A549 (cell line): ENCODE measurements at places on chromosomes 5 and 9.
A peak's percentile ranks its signal among the peaks of the same experiment; 100 is the strongest.

DNA sequence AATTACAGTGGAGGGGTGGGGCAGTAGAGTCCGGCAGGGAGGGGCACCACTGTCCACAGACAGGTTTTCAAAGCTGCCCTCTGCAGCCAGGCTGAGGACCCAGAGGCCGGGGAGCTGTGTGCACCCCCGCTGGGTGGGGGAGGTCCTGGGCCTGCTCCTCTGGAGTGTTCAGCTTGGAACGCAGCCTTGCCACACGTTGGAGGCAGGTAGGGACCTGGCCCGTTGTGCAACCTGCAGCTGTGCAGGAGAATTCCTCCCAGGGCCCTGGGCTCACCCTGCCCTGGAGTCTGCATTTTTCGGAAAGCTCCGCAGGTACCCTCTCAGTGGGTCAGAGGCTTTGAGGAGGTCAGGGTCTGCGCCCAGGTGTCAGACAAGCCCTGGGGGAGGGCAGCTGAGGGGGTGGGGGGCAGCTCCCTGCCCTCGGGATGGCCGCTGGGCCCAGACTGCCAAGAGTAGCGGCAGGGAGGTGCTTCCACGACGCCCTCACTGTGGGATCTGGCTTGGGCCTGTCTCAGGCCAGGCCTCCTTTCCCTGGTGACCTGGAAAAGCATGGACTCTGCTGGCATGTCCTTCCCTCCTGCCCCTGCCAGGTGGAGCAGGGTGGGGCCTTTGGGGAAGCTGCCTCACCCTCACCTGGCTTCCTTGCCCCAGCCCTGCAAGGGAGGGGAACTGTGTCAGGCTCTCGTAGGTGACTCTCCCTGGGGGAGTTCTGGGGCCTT lies 29.5 kb downstream of the RXRA start:
- DNase-seq = no peak

GRCh38 chr9:124771867-124772679 lies 962 bp upstream of the NR6A1 start:
- DNase-seq = peak; percentile 80

GRCh38 chr5:119405419-119405818 lies 46.9 kb upstream of the HSD17B4 start:
- no peak for DNase-seq

DNA sequence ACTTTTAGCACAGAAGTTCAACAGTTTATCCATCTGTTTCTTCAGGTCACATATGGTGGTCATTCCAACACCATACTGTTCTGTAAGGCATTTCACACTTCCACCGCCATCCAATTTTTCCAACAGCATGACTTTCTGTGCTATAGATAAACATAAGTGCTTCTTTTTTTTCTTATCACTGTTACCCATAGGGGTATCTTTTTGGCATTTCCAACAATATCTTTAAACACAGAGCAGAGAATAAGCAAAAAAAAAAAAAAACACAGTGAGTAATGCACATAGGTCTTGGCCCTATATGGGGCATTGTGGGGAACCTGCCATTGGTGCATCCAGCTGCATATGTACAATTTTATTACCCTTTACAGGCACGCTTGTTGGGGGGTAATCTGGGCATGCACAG lies 12.2 kb upstream of the ZNF367 start:
- no peak for DNase-seq

DNA sequence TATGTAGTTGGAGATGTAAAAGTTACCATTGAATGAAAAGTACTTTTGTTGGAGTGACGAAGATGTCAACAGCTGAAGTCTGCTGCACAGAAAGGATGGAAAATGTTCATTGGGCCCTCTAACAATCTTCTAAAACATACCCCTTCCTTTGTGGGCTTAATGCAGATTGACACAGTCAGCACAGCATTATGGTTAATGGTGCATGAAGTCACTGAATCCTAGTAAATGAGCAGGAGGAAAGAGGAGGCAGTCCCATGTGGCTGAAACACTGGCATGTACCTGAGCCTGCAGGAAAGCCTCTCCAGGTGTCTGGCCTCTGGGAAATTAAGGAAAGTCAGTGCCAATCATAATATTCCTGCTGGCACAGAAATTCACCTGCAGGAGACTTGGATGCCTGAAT lies 153.8 kb downstream of the ARL15 start:
- no peak for DNase-seq

GRCh38 chr9:8822667-8823025 lies 1023.1 kb upstream of the DMAC1 start:
- DNase-seq = no peak

DNA sequence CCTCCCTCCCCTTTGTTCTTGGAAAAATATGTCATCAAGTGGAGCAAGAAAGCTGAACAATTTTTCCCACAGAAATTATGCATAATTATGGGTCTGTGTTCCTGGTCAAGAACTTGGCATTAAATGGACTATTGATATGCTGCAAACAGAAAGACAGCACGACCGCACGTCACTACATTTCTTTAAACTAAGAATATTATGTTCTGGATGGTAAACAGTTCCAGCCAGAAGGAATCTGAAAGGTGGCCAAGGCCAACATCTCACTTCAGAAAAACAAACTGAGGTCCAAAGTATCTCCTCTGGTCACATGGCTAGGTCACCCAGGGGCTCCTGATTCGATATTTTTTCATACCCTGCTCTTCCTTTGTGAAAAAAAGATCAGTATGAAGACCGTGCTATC lies 173.3 kb upstream of the GAS1 start:
- no peak for DNase-seq

GRCh38 chr9:126226991-126227936 lies 99.4 kb upstream of the MVB12B start:
- no peak for DNase-seq

DNA sequence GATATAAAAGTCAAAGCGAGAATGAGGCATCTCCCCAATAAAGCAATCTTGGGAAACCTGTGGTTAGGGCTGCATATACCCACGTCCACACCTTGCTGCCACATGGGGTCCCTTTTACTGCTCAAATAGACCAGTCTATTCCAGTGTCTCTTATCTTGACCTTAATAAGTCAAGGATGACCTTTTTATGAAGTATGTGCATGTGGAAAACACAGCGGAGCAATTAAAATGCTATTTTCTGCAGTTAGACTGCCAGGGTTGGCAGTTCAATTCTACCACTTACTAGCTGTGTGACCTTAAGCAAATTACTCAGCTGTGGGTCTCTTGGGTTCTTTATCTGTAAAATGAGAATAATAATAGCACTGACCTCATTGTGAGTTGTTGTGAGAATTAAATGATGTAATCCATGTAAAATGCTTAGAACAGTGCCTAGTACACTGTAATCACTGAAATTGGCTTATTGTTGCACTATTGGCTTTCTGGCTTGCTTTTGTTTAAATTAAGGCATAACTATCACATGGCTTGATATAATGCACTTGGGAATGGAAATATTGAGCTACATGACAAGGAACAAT lies 67.8 kb upstream of the HSPB3 start:
- DNase-seq = no peak

GRCh38 chr5:27788184-27788583 lies 749.8 kb upstream of the CDH9 start:
- DNase-seq = no peak

DNA sequence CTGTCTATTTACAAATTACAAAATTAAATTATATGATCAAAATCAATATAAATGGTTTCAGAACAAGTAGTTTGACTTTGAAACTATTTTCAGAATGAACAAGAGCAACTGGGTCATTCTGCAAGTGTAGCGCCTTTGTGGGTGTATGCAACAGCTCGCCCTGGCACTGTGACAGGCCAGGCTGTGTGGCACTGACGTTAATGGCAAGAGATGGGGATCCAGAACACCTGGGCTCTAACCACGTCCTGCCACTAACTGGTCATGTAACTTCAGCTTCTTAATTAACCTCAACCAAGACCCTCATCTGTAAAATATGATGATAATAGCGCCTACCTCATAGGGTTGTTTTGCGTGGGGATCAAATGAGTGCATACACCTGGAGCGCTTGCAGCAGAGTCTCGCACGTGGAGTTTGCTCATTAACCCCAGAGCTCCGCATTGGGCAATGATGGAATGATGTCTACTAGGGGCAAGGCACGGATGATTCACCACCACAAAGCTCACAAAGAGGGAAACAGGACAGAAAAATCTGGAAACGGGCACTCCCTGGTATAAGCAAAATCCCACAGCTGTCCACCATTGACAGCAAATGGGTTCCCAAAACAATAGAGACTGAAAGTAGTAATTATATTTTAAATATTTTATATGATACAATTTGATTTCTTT lies 639.4 kb downstream of the SEMA5A start:
- no peak for DNase-seq

GRCh38 chr5:31436851-31437250 lies 95.0 kb downstream of the DROSHA start:
- DNase-seq = no peak

DNA sequence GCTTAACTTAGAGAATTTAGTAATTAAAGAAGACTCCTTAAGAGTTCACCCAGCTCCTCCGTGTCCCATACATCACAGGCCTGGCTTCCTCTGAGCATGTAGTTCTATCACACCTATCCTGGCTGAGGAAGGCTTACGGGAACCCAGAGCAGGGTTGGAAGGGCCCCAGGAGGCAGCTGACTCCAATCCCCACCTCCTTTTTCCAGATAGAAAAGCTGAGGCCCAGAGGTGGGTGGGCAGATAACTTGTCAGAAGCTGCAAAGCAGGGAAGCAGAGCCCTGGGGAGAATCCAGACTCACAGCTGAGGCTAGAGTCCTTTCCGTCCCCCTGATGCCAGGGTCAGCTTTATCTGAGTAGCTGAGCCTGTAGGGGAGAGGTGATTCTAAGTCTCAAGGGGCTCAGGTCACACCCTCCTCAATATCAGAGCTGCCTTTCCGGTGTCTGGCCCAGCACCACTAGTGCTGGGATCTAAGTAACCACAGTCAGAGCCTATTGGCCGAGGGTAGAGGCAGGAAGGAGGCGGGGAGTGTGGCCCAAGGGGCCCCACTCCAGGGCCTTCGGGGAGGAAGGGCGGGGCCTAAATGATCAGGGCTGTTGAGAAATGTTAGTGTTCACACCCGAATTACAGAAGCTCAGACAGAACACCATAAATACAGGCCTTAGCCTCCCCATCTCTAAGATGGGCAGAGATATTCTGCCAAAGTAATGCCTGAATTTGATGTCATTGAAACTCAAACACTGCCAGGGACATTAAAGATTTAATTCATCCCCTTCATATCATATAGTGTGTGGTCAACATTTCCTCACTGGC lies 9.9 kb downstream of the CCDC69 start:
- DNase-seq = no peak

GRCh38 chr5:112083623-112084022 lies 326.6 kb upstream of the NREP start:
- DNase-seq = no peak

DNA sequence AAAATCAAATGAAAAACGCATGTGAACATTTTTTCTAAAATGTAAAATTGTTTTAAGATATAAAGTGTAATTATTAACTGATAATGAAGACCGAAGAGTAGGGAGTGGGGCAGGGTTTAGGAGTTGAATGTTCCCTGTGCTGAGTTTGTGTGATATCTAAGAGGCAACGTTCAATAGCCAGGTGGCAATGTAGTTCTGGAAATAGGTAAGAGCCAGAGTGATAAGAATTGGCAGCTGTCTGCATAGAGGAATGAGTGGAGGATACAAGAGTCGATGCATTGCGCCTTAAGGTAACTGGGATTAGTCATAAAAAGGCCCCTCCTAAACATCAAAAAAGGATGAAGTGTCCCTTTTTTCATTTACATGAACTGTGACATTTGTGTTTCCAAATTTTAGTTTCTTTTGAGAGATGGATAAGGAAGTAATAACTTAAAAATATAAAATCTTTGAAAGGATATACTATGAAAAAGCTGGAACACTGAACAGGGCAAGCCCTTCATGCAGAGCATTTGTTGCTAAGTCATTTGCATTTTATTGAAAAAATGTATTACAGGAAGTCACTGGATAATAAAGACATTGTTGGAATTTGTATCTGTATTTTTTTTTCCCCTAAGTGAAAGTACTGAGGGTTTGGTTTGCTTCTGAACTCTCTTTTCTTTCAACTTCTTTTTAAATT lies 659.3 kb downstream of the ACTL7B start:
- DNase-seq = no peak

GRCh38 chr9:90169490-90169889 lies 473.1 kb downstream of the DIRAS2 start:
- no peak for DNase-seq

DNA sequence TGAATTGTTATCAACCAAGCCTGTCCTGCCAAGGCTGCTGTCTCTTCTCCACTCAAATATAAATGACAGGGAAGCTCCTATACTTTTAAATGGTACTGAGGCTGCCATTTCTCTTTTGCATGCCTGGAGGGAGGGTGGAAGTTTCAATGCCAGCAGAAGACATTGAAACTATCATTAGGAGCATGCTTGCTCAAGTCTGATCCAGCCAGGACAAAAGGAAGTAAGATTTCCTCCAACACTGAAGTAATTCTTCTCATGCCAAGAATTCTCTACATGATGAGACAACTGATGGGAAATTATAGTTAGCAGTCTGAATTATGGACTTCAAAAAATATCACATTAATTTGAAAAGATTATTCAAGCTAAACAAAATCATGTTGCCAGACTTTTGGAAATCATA lies 5.4 kb downstream of the SPINK6 start:
- no peak for DNase-seq

- no peak for DNase-seq
Measured at GRCh38 chr5:90221951-90222350, 187.6 kb downstream of the CETN3 start.

DNA sequence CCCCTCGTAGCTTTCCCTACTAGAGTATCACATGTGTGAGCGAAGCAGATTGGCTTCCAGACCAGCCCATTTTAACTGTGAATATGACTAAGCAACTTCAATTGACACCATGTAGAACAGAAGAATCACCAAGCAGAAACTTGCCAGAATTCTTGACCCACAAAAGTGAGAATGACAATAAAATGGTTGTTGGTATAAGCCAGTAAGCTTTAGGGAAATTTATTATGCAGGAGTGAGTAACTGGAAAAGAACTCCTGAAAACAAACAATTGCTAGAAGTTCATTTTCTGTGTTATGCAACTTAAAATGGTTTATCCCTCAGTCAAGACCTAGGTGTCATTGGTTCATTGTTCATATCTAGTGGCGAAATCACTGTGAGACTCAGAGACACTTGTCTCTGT lies 303.1 kb downstream of the DMRT2 start:
- DNase-seq = no peak

GRCh38 chr9:36163786-36164170 lies 5.4 kb upstream of the CCIN start:
- DNase-seq = no peak

- no peak for DNase-seq
Measured at GRCh38 chr5:50995285-50995942, 329.0 kb downstream of the PARP8 start.

DNA sequence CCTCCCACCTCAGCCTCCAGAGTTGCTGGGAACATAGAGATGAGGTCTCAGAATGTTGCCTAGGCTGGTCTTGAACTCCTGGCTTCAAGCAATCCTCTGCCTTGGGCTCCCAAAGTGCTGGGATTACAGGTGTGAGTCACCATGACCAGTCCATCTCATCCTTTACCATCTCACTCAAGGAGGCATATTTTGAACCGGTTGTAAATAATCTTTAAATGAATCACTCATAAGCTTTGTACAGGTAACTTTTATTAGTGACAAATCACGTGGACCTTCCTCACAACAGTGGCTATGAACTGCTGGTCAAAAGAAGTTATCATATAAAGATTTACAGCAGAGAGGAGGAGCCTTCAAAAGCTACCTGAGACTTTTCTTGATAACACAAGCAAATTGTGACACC lies 70.7 kb downstream of the RFK start:
- DNase-seq = peak; percentile 20
